ENCODE measurements at places on chromosomes 4 and X. TPM values are rescaled to one million over a fixed set of nuclear protein-coding genes. Genes with fewer than 3 reads are reported as not detected.

DNA sequence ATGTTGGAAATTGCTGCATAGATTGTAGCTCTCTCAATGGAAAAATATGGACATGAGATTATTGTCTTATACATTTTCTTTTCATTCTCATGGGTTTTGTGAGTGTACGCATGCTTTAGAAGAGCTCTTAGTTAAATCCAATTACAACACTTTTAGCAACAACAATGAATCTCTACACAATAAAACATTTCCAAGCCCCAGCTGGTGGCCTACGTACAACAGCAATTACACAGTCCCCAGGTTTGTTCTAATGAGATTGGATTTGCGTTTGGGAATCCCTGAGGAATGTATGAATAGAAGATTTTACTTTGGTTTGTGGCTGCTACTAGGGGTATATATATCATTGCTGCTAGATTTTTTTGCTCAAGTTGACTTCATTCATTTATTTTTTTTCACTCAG is 98.6 kb downstream of the FHDC1 start:
- H3K27ac ChIP-seq: no peak overlapping the region
- no peak overlapping the region for H3K4me3 ChIP-seq
- H3K36me3 ChIP-seq: peaks cover 3% of the 10 kb centered on the region
- DNase-seq: no peak
- H3K27me3 ChIP-seq: peaks cover 16% of the 10 kb centered on the region

- peaks cover 28% of the 10 kb centered on the region for H3K27me3 ChIP-seq
- no peak overlapping the region for H3K27ac ChIP-seq
- no peak for DNase-seq
- no peak overlapping the region for H3K4me3 ChIP-seq
- H3K4me1 ChIP-seq: no peaks in the 10 kb centered on the region
- H3K36me3 ChIP-seq: no peaks in the 10 kb centered on the region
Measured at GRCh38 chr4:82551734-82552133, 10.1 kb downstream of the TMEM150C start.

- H3K36me3 ChIP-seq: peaks cover 3% of the 10 kb centered on the region
- no peak overlapping the region for H3K27ac ChIP-seq
- peaks cover 5% of the 10 kb centered on the region for H3K4me1 ChIP-seq
- H3K27me3 ChIP-seq: no peaks in the 10 kb centered on the region
- no peak overlapping the region for H3K4me3 ChIP-seq
Measured at GRCh38 chrX:10124506-10125247, 32.1 kb upstream of the CLCN4 start.

- H3K27me3 ChIP-seq: peaks cover 76% of the 10 kb centered on the region
- H3K36me3 ChIP-seq: peaks cover 4% of the 10 kb centered on the region
- H3K4me1 ChIP-seq: peaks cover 4% of the 10 kb centered on the region
- H3K4me3 ChIP-seq: no peak overlapping the region
Measured at GRCh38 chr4:17272154-17272553, 239.7 kb downstream of the QDPR start.

- H3K27me3 ChIP-seq: peaks cover 72% of the 10 kb centered on the region
- peaks cover 17% of the 10 kb centered on the region for H3K36me3 ChIP-seq
- no peak overlapping the region for H3K27ac ChIP-seq
- H3K4me1 ChIP-seq: peaks cover 29% of the 10 kb centered on the region
Measured at GRCh38 chr4:190014771-190015537, 12.1 kb downstream of the FRG2 start.

DNA sequence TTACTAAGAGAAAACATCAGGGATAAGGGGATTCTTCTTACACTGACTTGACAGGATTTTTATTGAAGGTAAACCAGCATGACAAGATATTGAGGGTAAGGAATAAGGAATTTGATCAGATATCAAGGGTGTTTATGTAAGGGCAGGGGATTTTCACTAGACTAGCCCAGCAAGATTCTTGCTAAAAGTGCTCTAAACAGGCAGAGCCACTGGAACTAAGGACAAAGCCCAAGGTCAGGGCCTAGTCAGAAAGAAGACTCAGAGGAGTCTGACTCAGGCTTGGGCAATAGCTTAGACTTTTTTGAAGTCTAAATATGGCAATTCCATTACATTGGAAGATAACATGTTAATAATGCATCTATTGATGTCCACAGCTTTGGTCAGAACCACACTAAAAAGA is 6.5 kb upstream of the GLRA3 start:
- H3K4me1 ChIP-seq: no peaks in the 10 kb centered on the region
- H3K36me3 ChIP-seq: no peaks in the 10 kb centered on the region
- DNase-seq: no peak
- H3K27ac ChIP-seq: no peak overlapping the region

DNA sequence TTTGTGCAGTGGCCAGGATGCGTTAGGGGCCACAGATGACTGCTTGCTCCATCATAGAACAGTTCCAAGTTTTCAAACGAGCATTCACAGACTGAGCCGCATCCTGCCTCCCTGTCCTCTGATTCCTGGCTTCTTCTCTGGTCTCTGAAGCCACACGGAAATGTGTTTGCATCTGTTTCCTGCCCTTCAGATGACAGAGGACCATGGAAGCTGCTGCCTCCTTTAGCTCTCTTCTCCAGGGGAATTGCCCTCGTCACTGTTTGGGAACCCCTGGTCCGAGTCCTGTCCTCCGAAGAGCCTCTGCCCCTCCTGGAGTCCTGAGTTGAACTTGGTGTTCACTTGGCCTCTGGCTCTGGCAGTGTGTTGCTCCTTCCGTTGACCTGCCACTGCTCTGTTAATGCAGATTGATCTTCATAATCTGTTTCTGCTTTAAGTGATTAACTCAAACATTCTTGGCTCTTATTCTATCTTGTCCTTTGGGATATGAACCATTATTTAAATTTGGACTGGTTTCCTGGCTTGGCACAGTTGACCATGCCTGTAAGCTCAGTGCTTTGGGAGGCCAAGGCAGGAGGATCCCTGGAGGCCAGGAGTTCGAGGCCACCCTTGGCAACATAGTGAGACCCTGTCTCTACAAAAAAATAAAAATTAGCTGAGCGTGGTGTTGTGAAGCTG is 96.0 kb downstream of the PTTG2 start:
- no peak for DNase-seq
- H3K27ac ChIP-seq: peak overlapping the region; percentile 70
- peaks cover 2% of the 10 kb centered on the region for H3K4me1 ChIP-seq
- no peaks in the 10 kb centered on the region for H3K27me3 ChIP-seq
- peaks cover 3% of the 10 kb centered on the region for H3K36me3 ChIP-seq

DNA sequence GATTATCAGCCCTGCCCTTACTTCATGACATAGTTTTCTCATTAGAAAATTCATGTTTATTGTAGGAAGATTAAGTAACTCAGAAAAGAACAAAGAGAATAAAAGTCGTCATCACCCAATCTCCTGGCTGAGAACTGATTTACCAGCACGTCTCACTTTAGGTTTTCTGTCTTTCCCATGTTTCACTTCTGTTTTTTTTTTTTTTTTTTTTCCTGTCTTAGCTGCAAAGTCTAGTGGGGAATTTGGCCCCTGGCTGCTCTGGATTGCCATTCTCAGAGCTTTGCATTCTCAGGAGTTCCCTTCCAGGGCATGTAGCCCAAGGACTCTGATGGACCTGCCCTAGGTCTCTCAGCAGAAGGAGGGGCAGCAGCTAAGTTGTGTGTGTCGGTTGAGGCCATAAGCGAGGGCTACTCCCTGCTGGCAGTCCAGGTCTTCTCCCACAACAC is 57.8 kb downstream of the TMEM131L start:
- no peak for DNase-seq
- H3K36me3 ChIP-seq: no peaks in the 10 kb centered on the region
- no peaks in the 10 kb centered on the region for H3K27me3 ChIP-seq
- peaks cover 83% of the 10 kb centered on the region for H3K4me1 ChIP-seq
- peak overlapping the region; percentile 97 for H3K27ac ChIP-seq

The GLA gene
- 26.6 TPM for total RNA-seq

The CSAG1 gene
- total RNA-seq: not detected

The GABRA4 gene
- not detected for total RNA-seq

The TMEM47 gene
- not detected for total RNA-seq
